ENCODE measurements at places on chromosomes 3 and 15.
A peak's percentile ranks its signal among the peaks of the same experiment; 100 is the strongest.

DNA sequence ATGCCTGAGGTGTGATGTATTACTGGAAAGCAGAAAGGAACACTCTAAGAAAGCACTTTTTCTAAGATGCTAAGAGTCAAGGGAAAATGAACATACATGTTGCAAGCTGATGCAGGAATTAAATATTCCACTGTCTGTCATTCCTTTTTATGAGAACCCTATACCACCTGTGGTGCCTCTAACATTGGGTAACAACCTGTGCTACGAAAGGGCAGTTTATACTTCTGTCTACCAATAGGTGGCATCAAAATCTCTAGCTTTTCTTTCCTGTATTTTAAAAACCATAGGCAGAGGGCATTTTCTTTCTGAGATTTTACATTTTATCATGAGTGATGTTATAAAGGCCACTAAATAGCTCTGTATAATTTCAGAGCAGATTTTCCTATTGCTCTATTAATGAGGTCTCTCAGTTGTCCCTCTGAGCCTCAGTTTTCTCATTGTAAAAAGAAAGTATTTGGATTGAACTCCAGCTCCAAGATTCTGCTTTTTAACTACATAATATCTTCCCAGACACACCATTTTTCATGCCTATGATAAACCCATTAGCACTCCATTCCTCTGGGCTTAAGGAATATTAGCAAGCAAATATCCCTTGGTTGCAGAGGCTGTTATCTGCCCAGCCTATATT lies 3.5 kb upstream of the CPNE4 start:
- no peak for DNase-seq

DNA sequence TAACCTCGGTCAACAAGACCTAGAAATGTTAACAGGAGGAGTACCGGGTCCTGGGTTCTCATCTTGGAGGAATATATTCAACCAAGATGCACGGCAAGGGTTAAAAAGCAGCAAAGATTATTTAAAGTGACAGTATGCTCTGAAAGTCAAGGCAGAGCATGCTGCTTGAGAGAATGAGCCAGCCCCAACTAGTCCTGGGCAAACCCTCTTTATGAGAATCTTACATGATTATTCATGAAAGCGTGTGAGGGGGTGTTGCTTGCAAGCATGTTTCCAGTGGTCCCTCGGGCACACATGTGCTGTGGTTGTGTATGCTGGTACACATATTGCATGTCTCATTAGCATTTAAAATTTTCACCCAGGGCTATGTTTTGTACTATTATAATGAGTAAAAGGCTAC lies 1445.6 kb downstream of the SI start:
- DNase-seq, result no peak

GRCh38 chr3:62621925-62622324 lies 248.6 kb upstream of the FEZF2 start:
- DNase-seq, result no peak

DNA sequence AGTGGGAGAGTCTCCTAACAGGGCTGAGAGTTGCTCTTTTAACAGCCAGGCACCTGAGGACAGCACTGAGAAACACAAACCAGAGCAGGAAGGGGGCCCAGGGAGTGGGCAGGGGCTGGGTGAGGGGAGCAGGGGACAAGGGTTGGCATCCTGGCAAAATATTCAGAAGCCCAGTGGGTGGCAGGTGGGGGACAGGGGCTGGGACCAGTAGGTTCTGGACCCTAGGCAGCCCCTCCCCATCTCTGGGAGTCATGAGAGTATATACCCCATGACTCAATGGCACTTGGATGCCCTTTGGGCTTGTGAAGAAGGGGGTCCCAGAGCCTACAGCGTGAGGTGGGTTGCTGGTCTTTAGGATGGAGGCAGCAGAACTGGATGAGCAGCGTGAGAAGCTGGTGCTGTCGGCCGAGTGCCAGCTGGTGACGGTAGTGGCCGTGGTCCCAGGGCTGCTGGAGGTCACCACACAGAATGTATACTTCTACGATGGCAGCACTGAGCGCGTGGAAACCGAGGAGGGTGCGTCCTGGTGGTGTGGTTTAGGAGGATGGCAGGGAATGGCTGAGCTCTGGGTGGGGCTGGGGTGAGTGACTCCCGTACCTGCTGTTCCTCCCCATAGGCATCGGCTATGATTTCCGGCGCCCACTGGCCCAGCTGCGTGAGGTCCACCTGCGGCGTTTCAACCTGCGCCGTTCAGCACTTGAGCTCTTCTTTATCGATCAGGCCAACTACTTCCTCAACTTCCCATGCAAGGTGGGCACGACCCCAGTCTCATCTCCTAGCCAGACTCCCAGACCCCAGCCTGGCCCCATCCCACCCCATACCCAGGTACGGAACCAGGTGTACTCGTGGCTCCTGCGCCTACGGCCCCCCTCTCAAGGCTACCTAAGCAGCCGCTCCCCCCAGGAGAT lies 24.2 kb downstream of the NBEAL2 start:
- no peak for DNase-seq

- DNase-seq, result no peak
Measured at GRCh38 chr15:53862386-53862785, 102.9 kb upstream of the WDR72 start.

- peak; percentile 77 for DNase-seq
Measured at GRCh38 chr3:153160451-153161137, 1.4 kb upstream of the RAP2B start.

DNA sequence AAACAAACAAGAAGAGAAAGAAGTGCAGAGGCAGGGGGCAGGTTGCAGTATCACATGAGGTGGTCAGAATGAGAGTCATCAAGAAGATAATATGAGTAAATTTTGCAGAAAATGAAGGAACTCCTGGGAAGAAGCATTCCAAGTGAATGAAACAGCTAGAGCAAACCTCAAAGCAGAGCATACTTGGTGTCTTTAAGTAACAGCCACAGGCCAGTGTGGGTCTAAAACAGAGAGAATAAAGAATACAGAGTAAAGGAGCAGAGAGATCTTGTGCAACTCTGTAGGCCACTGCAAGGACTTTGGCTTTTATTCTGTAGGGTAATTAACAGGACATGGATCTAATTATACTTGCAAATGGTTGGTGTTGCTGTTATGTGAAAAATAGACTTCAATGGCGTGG lies 81.3 kb downstream of the STAC start:
- DNase-seq, result no peak

- DNase-seq, result no peak
Measured at GRCh38 chr3:189508784-189509501, 122.2 kb upstream of the TP63 start.

DNA sequence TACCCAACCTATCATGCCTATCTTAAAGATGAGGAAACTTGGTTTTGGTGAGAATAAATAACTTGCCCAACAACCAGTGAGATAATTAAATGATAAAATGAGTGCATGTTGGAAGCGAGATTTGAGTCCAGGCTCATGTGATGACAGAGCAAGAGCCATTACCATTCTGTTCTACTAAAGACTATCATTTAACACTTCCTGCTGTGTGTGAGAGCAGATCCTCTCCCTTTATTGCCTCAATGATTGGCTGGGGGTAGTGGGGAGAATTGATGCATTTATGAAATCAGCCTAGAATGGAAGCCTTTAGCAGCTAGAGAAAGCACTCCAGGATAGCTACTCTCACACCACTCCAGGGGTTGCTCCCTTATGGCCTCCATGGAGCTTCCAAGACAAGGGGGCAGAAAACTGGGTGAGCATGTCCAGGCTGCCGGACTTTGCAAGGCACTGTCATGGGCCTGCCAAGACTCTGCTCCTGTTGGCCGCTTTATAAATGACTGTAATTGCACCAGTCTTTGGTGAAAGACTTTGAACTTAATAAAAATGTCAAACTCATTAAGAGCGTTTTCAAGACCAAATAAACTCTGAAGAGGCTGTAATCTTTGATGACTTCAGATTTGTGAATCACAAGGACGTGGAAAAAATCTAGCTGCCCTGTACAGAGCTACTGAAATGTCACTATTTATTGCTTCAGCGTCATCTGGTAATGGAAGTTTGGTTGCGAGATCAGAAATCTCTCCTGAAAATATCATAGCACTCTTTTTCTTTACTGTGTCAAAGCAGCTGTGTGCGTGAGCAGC lies 209.1 kb upstream of the NR2E3 start:
- no peak for DNase-seq

GRCh38 chr3:197022405-197023231 lies 7.0 kb downstream of the MELTF start:
- DNase-seq, result no peak

DNA sequence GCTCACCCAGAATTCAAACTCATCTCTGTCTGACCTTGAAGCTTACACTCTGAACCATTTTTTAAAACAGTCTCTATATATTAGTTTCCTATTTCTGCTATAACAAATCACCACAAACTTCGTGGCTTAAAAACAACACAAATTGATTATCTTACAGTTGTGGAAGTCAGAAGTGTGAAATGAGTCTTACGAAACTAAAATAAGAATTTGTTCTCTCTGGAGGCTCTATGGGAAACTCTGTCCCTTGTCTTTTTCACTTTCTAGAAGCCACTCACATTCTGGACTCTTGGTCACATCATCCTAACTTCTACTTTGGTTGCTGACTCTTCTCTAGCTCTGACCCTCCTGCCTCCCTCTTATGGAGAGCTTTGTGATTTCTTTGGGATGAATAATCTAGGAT lies 429.3 kb upstream of the THBS1 start:
- no peak for DNase-seq

DNA sequence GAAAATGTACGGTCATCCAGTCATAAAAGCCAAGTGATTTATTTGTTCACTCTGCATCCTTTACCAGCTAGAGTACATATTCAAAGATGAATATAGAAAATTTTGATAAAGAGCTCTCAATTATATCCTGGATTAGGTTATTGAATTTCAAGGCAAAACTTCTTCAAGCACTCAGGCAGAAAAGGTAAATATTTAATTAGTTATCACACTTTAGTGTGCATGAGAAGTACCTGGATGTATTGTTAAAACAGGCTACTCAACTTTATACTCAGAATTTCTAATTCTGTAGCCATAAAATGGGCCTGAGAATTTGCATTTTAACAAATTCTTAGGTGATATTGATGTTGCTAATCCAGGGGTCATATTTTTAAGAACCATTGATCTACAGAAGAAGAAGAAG lies 45.3 kb downstream of the ILDR1 start:
- DNase-seq, result no peak

DNA sequence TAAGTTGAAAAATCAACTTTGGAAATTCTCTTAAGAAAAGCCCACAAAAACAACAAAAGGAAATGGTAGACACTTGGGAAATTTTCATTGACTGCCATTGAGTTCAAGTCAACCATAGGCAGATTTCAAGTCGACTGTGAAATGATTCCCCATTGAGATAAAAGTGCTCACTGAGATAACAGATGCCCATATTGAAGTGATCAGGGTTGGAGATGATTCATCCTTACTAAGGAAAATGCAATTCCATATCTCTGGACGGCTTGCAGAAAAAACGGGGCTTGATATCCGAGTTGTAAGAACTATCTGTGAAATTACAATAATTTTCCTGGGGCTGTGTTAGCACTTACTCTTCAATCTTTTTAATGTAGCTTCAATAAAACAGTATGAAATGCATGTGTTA lies 373.1 kb upstream of the THRB start:
- DNase-seq, result no peak

DNA sequence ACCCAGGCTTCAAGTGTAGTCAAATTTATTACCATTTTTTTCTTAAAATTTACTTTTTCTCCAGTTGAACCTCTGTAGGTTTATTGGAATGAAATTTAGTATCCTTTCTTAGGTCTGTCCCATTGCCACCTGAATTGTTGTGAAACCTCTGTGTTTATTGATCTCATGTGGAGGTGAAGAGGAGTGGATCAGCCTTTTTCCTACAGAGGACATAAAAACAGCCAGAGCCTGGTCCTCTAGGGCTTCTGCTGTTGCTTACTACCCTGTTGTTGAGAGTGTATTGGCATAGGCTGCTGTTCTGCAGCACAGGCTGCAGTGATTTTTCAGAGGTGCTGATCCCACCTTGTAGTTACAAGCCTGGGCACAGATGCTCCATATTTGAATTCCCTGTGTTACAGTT lies 44.6 kb downstream of the LRRC28 start:
- DNase-seq, result no peak

- DNase-seq, result no peak
Measured at GRCh38 chr15:70794596-70795310, 31.4 kb upstream of the UACA start.

GRCh38 chr3:107453504-107453903 lies 69.3 kb upstream of the BBX start:
- no peak for DNase-seq

- DNase-seq, result no peak
Measured at GRCh38 chr3:59771768-59772181, 722.0 kb upstream of the CFAP20DC start.

DNA sequence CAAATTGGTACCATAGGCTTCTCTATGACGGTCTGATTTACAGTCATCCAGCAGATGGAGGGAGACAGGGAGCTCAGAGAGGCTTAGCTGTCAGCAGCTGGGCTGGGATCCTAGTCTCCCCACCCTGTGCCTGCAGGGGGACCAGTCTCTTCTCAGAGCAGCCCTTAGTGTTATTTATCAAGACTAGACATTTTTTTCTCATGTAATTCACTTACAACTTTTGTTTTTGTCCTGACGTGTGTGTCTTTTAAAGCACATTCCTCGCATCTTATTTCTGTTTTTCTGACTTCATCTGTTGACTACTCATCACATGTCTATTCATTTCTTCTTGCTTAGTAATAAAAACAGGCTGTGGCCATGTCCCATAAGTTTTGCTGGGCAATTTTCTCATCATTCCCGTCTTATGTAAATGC lies 116.1 kb downstream of the KLF13 start:
- no peak for DNase-seq

DNA sequence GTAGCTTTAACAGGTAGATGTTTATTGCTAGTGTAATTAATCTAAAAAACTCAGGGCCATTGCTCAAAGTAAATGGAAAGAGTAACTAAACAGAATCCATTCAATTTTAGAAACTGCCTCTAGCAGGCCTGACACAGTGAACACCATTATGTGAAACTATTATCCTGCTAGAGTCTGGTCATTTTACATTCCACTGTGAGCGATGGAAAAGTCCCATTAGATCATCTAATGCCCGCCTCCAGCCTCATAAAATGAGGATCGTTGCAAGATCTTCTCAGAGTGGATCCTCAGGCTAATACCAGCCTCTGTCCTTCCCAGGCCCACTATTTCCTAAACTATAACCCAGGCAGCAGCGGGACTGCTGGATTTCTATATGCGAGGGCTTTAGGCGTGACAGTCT lies 107.7 kb downstream of the WDR76 start:
- no peak for DNase-seq

GRCh38 chr3:128335621-128336296 lies 130.9 kb downstream of the DNAJB8 start:
- DNase-seq, result no peak

DNA sequence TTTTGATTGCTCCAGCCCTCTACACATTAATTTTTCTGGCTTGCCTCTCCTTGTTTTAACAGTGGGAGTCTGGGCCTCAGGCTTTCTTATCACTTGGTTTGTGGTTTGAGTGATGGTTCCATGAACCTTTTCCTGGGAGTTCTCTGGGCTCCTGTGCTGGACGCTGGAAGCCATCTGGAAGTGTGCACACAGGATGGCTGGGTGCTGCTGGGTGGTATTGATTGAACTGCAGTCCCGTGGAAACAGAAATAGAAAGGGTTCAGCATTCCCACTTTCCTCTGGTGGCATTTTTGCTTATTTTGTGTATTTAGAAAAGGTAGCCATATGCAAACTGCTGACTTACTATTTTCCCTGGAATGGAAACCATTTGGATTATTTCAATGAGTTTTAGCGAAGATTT lies 25.6 kb downstream of the MITF start:
- DNase-seq, result no peak

GRCh38 chr3:170346481-170347392 lies 10.8 kb upstream of the SKIL start:
- no peak for DNase-seq

GRCh38 chr3:146331967-146332366 lies 81.1 kb upstream of the PLSCR4 start:
- DNase-seq, result no peak
